ENCODE measurements at places on chromosomes 3 and 15.

- DNase-seq: no peak
Measured at GRCh38 chr3:76405196-76405595, 619.8 kb upstream of the ZNF717 start.

- no peak for DNase-seq
Measured at GRCh38 chr15:71440489-71441110, 325.3 kb downstream of the THSD4 start.

GRCh38 chr3:14290631-14291385 lies 111.6 kb upstream of the SLC6A6 start:
- DNase-seq: peak; percentile 21

- no peak for DNase-seq
Measured at GRCh38 chr3:53998980-53999379, 107.3 kb upstream of the SELENOK start.

GRCh38 chr3:178001670-178002101 lies 534.5 kb upstream of the KCNMB2 start:
- DNase-seq: no peak

DNA sequence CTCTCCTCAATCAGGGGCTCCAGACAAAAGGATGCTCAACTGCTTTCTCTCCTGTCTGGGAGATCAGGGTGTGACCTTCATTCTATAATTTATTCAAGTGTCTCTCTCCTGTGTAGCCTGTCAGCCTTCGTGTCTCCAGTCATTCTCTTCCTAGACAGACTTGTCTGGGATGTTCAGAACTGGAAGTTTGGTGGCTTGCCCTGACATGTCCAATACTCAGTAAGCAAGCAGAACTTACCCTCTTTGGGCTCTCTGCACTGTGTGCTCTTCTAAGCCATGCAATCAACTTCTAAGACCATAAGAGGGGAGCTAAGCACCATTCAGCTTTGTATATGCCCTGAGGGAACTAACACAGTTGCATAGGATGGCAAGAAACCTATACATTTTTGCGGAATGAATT lies 14.1 kb downstream of the ACKR2 start:
- DNase-seq: no peak

DNA sequence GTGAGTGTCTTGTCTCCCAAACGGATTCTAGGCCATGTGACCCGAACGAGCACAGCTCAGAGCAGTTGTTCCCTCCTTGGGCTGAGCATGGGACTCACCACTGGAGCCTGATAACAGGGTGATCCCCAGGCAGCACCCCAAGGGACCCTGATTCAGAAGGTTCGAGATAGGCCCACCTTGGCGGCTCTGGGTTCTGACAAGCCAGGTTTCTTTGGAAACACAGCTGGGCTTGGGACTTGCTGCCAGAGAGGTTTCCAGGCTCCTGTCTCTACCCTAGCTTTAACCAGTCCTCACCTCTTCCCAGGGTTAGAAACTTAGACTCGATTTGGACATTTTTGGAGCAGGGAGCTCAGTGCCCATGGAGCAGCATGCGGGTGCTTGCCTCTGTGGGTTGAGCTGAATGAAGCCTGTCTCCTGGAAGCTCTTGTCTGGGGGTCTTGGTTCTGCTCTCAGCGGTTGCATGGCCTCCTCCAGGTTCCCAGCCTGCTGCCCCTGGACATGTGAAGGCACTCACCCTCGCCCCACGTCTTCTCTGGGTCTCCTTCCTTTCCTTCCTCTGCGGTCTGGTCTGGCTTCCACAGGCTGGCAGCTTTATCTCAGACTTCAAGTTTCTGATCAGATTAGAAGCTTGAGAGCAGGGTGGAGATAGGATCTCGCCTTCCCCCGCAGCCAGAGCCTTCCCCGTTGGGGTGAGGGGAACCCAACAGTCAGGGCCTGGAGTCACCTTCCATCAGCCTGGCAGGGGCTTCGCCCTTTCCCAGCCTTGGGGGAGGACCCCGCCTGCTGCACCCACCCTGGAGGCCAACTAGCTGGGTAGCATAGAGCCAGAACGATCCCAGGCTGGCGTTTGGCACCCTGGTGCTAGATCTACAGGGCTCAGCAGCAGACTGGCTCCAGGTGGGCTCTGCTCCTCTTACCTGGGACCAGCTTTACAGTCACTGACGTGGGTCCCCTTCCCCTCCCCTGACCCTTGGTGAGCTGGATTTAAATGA lies 21.0 kb downstream of the PAQR5 start:
- no peak for DNase-seq

DNA sequence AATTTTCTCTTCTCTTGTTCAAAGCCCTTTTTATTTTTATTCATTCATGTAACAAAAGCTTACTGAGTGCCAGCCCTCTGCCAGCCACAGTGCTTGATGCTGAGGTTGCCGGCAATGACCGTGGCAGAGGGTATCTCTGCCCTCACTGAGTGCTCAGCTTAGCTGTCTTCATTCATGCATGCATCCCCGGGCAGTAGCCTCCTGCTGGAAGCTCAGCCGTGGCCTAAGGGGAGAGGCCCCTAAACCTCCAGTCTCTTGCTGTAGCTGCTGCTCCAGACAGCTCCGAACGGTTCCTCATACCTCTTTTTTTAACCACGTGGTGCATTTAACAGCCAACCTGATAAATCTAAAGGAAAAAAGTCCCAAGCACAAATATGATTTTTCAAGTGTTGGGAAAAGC lies 34.6 kb upstream of the CCDC66 start:
- no peak for DNase-seq

- DNase-seq: no peak
Measured at GRCh38 chr3:45491344-45491743, 103.0 kb downstream of the LARS2 start.

- DNase-seq: no peak
Measured at GRCh38 chr3:170680593-170680992, 94.7 kb upstream of the SLC7A14 start.

DNA sequence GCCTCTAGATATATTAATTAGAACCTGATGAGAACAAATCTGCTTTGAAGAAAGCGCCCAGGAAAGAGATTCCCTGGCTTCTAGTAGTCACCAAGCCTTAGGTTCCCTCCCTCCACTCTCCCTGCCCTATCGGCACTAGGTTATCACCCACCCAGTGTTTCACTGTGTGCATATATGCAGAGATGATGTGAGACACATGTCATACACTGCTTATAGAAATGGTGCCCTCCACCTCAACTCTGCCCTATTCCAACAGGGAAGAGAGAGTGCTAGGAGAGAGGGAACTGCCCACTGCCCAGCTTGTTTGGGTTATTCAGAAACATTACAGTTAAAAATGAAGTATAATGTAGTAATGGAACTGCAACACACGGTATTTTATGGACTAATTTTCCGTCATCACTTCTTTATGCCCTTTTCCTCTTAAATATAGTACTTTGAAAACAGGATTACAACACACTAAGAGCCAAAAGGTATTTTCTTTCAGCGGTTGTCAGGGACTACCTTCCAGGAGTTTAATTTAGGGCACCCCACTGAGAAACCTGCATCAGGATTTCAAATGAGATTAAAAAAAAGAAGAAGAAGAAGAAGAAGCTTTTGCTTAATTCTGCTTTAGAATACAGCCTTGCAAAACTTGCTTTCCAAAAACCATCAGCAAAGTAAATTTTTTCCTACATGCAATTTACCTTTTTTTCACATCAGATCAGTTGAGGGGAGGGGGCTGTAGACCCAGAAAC lies 55.3 kb downstream of the MEIS2 start:
- DNase-seq: no peak

GRCh38 chr3:154149286-154149685 lies 28.1 kb downstream of the ARHGEF26 start:
- no peak for DNase-seq

- no peak for DNase-seq
Measured at GRCh38 chr3:164533275-164533674, 545.0 kb downstream of the SI start.

- no peak for DNase-seq
Measured at GRCh38 chr15:35477312-35478262, 68.4 kb downstream of the DPH6 start.

DNA sequence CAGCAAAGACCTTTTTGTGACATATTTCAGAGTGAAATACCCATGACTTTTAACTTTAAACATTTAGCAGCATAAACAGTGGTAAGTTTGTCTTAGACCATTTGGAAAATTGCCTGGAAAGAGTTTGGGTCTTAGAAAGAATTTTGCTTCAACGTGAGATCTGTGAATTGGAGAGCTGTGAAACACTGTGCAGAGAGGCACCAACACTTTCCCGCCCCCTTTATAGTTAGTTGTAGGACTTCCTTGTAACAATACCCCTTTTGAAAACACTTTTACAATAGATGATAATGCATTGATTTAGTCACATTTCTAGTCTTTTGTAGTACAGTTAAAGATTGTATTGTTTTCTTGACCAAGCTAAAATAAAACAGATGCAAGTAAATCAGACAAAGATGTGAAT lies 43.5 kb upstream of the MBNL1 start:
- no peak for DNase-seq

- DNase-seq: peak; percentile 2
Measured at GRCh38 chr3:44762170-44762677, 630 bp downstream of the KIF15 start.

DNA sequence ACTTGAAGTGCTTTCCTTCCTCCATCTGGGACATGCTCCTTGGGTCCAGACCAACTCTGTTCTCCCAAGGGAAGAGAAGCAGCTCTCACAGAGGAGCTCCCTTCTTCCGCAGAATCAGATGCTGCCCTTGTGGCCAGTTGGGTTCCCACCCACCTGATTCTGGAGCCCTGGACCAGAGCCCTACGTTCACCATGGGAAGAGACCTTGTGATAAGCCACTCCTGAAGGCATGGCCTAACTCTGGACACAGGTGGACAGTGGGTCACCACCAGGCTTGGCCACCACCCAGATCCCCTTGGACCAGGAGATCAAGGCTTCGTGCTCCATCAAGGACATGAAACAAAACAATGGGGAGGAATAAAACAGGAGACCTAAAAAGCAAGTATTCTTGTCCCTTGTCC lies 172.2 kb downstream of the RPLP1 start:
- no peak for DNase-seq

DNA sequence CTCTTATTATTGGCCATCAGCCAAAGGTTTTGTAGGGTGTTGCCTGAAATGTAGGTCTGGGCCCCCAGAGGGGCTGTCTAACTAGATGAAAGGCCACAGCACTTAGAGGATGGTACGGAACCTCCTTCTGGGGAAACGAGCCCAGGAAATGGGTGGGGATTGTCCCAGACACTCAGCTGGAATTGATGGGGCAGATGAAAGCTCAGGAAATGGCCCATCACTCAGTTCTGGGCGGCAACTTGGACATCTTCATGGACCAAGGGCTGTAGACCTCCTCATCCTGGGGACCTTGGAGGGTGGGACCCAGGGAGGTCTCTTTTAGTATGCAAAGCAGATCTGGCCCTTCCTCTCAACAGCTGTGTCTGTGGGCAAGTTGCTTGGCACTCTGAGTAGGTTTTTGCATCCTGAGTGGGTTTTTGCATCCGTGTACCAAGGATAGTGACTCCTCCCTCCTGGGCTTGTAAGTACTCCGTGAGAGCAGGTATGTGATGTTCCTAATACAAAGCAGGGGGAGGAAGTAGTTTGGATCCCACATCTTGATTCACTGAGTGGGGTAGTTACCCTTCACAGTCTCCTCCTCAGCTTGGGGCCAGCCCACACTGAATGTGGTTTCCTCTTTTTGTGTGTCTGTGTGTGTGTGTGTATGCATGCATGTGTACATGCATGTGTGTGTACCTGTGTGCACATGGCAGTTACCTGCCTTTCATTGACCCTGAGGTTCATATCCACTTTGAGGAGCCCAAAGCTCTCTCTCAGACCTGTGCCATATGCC lies 292.0 kb downstream of the RPLP1 start:
- no peak for DNase-seq

Data from GM04503 (cell line).